ENCODE measurements at places on chromosomes 5 and 9. TPM values are rescaled to one million over a fixed set of nuclear protein-coding genes. Genes with fewer than 3 reads are reported as not detected.

DNA sequence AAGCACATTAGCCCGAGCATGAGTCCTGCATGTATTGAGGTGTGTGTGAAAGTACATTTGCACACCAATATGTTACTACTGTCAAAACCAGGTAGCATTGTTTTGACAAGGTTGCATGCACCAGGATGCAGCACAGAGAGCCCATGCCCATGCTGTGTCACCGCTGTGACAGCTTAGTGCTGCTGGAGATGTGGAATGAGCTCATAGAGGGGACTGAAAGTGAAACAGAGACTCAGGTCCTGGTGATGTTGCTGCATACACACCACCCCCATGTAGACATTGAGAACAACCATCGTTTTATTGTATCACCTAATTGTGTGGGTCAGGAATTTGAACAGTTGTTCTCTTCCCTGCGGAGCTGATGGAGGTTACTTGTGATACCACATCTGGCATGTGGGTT is 53.0 kb downstream of the GADD45G start:
- DNase-seq: peak; percentile 59

- no peak for DNase-seq
Observed at GRCh38 chr5:173760461-173761177, 127.5 kb upstream of the CPEB4 start.

- no peak for DNase-seq
Observed at GRCh38 chr5:149782895-149783586, 52.9 kb downstream of the PPARGC1B start.

The CARTPT gene
- not detected for total RNA-seq

- no peak for DNase-seq
Observed at GRCh38 chr5:147972076-147972840, 65.9 kb upstream of the C5orf46 start.

The RASEF gene
- total RNA-seq: not detected

- DNase-seq: no peak
Observed at GRCh38 chr5:66647146-66647856, 51.1 kb downstream of the MAST4 start.

The FKTN gene
- 12.1 TPM for total RNA-seq

GRCh38 chr5:30638899-30639298 is 554.6 kb upstream of the CDH6 start:
- no peak for DNase-seq

The GMCL2 gene
- not detected for total RNA-seq

- DNase-seq: no peak
Observed at GRCh38 chr5:6603643-6604042, 29.2 kb downstream of the NSUN2 start.

- no peak for DNase-seq
Observed at GRCh38 chr5:142807372-142807911, 37.3 kb downstream of the ARHGAP26 start.

DNA sequence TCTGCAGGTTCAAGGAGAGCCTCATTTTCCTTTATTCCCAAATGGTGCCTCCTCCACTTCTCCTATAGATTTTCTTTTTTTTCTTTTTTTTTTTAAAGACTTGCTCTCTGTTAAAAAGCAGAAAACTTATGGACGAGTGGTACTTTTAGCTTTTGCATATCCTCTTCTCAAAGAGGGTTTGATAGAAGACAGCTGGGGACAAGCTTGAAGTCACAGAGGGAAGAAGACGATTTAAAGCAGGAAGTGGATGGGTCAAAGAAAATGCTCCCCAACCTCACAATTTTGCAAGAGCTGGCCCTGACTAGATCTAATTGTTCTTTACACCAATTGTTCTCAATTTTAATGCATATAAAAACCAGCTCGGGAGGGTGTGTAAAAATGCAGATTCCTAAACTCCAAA is 48.9 kb downstream of the APBA1 start:
- DNase-seq: no peak

DNA sequence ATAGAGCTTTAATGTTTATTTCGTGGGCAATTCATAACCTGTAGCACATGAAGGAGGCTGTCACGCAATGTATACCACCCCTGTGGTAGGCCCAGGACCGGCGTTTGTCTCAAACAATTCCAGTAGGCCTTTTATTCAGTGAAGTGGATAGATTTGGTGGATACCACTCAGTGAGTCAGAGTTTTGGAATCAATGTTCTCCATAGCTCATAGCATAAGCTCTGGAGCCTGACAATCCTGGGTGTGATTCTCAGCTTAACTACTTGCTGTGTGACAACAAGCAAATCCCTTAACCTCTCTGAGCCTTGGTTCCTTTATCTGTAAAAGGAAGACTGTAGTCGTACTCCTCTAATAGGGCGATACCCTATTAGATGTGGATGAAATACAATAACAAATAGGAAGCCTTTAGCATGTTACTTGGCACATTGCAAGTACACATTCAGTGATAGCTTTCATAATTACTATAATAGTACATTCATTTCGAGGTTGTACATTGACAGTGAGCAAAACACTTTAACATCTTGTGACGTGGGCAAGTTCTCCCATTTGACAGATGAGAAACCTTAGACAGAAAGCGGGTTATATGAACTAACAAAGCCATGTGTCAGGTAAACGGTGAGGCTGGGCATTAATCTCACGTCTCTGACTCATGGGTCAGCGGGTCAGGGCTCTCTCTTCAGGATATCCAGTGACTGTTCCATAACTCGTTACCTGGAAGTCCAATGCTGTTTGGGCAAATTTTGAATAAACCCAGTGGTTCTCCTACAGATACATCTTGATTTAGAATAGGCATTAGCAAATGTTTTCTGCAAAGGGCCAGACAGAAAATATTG is 130.8 kb downstream of the C9orf152 start:
- DNase-seq: peak; percentile 9

- DNase-seq: no peak
Observed at GRCh38 chr5:54986269-54986654, 869 bp upstream of the ESM1 start.

DNA sequence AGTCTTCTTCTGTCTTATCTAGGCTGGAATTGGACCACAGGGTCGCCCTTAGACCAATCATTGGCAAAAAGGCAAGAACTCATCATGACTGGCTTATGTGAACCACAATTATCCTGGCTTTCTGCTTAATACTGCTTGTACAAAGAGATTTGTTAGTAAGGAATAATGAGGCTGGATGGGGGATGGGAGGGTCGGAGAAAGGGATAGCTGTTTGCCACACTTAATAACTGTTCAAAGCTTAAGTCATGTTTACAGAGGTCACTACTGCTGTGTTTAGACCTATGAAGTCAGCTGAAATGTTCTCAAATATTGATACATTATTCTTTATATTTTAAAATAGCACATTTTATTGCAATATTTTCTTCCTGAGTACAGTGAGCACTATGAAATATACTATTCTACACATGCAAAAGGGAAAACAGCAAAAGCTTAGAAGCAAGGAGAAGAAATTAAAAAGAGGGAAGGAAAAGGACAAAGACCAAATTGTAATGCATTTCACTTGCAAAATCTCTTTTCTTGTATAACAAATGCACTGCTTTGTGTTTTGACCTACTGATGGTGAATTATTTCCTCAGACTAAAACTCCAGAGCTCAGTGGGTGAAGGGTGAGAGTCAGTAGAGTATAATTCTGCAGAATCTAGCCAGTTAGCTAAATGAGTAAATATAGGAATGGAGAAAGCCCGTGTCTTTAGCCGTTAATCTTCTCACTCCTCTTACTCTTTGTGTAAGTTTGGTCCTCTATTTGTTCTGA is 404.9 kb upstream of the ZNF608 start:
- DNase-seq: no peak

- no peak for DNase-seq
Observed at GRCh38 chr5:83253720-83254119, 176.4 kb downstream of the XRCC4 start.

The KCNV2 gene
- not detected for total RNA-seq

- DNase-seq: no peak
Observed at GRCh38 chr9:129033216-129033615, 3.2 kb upstream of the MIGA2 start.

GRCh38 chr5:97543166-97543565 is 360.1 kb upstream of the RIOK2 start:
- no peak for DNase-seq

- DNase-seq: no peak
Observed at GRCh38 chr5:76425146-76425545, 22.1 kb downstream of the IQGAP2 start.

DNA sequence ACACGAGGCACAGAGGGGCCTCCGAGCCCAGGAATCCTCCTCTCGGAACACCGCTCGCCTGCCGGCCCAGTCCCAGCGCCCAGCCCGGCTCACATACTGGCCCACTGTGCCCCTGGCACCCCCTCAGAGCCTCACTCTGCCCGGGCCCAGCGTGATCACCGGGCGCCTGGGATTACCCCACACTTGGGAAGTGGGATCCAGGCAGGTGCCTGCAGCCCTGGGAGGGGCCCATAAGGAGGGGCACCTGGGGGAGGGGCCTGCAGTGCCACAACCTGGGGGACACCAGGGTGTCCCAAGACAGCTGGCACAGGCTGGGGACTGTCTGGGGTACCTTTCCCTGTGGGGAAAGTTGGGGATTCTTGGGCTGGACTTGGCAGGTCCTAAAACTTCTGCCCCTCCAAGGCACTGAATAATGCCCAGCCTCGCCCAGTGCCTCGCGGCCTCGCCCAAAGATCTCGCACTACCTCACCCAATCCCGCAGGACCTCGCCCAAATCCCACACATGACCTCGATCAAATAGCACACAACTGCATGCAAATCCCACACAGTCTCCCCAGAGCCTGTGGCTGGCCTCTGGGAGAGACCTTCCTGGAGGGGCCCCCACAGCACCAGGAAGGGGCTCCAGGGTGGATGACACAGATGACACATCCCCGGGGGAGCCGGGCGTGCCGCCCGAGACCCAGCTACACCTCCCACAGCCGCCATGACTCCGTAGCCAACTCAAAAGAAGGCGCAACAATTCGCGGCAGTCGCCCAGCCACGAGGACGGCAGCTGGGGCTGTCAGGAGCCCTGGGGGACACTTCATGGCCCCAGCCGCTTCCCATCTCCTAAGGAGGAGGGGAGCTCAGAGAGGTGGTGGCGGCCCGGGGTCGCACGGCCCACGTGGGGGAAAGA is 13.7 kb downstream of the NOTCH1 start:
- DNase-seq: peak; percentile 60

DNA sequence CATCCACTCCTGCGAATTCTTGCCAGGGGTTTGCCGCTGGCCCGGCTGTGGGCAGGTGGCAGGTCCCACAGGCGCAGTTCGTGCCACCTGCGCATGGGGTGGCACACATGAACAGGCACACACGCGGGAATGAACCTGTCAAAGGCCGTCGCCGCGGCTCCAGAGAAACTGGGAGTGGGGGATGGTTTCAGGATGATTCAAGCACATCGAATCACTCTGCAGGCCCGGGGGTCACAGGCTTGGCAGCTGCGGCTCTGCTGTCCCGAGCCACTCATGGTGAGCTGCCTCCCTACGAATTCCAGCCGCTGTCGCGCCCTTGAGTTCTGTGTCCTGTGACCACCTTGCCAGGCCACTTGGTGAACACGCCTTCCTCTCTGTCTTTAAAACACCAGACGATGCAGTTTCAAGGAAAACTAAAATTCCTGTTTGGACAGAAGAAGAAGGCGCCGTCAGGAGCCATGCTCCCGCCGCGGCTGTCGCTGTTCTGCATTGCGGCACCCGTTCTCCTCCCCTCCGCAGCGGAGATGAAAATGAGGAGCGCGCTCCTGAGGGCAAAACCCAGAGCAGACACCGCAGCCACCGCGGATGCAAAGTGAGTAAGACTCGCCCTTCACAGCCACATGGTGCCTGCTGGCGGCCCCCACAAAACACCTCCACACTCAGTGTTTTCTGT is 15.4 kb upstream of the EXOC3 start:
- DNase-seq: no peak

DNA sequence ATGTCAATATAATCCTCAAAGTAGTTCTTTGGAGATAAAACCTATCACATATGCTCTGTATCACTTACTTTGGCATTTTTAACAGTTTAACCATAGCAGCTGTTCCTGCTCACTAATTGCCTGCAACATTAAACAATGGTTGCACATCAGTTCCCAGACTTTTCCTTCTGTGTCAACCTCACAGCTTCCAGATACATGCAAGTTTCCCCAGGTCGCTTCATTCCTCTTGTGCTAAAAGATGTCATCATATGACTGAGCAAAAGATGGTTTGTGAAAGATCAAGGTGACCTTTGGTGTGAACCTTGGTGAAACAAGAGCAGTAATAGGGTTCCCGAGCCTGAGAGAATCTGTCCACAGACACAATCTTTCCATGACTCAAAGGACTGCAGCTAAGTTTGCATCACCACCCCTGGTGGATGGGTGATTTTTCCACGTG is 500.4 kb upstream of the PAPPA start:
- DNase-seq: no peak

DNA sequence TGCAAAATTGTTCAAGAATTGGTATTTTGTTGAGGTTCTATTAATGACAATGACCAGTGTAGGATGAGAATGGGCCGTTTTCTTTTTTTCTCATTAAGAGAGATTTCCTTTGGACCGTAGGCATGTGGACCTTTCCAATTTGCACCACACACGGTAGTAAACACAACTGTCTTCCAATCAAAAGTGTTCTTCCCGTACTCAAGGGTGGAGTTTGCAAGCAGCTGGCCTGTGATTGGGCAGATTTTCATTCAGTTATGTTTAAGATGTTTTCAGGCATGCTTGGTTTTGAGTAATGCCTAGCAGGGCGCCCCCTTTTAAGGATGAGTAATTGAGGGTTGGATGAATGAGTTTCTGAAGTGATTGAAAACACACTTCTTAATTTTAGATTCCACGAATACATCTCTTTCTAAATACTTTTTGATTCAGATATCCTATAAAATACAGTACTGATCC is 2.5 kb downstream of the KDM3B start:
- peak; percentile 80 for DNase-seq

The CDH9 gene
- total RNA-seq: not detected

- no peak for DNase-seq
Observed at GRCh38 chr5:132019337-132019736, 7.9 kb upstream of the ACSL6 start.

DNA sequence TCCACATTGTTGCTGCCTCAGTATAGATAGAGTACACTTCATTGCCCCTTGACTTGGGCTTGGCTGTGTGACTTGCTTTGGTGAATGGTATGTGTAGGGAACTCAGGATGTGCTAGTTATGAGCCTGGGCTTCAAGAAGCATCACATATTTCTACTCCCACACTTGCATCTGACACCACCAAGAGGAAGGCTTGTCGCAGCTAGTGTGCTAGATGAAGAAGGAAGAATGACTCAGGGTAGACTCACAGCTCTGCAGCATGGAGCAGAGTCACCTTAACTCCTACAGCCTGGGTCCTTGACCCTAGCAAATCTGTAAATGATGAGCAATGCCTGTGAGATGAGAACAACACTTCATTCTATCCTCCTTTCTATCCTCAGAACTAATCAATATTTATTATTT is 261.8 kb downstream of the ASTN2 start:
- DNase-seq: no peak

DNA sequence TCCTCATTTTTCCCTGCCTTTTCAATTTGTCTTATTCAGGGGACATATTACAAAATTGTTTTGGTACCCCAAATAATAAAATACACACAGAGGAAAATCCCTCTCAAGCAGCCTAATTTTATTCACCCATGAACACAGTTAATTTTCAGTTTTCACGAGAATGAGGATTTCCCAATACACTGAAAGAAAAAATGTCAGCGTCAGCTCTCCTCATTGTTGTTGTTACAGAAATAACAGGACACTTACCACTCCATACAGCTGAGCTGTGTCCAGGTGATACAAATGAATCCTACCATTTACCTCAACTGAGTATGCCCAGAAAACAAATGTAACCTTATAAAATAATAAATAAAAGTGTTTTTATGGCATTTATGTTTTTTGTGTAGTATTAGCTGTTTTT is 144.6 kb upstream of the PCA3 start:
- no peak for DNase-seq

The FOXD4L3 gene
- total RNA-seq: not detected

The C1QTNF2 gene
- not detected for total RNA-seq

Data from activated CD4-positive, alpha-beta T cell treated with anti-CD3 and anti-CD28 coated beads for 36 hours (primary cell).